NCI-H1105 treated with DMSO at 0.1 percent for 48 hours (cell line): ENCODE measurements at places on chromosomes 3 and 15.

GRCh38 chr3:172174513-172175253 lies 135.3 kb downstream of the FNDC3B start:
- no peak for DNase-seq

DNA sequence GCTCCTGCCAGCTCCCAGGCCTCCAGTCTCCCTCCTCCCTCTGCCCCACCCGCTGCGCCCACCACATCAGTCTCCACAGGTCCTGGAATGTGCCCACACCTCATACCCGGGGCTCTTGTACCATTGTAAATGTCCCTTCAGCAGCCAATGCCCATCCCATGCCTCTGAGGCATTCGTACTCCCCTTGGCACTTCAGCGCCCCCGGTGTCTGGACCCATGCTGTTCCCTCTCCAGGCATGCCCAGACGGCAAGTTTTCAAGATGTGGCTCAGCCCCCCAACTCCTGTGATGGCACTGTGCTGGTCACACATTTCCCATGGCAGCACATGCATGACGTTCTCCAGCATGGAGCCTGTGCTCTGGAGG lies 13.3 kb downstream of the PLXND1 start:
- DNase-seq = no peak

DNA sequence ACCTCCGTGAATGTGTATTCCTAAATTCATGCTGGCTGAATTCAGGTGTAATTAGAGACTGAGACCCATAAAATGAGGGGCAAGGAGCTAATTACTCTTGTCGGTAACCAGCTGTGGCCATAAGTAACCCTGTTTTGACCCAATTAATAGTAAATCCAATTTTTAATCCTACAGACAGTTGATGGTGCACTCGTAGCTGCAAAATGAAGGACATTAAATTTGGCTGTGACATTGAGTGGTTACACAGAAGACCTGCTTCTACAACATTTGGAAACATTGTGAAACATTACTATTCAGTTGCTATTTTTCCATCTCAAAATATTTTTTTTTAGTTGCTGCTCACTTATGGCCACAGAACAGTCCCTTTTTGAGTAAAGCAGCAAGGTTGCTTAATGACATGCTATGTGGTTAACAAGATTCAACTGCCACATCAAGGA lies 33.0 kb downstream of the MBNL1 start:
- peak; percentile 61 for DNase-seq

DNA sequence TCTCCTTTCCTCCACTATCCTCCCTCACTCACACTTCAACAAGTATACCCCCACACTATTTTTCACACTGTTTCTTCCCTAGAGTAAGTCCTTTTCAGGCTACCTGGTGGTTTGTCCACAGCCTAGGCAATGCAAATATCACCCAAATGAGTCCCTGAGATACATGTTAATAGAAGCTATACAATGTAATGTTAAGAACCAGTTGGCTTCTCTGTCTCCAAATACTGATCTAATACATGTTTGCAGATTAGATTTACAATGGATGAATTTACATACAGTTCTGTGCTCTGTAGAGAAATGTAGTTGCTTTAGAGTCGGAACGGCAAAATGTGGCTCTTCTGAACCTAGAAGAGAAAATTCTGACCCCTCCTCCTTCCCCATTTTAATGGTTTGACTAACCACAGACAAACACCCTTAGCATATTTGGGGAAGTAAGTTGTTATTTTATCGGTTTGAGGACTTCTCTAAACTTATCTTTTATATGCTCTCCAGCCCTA lies 63.6 kb upstream of the MBNL1 start:
- DNase-seq = no peak

DNA sequence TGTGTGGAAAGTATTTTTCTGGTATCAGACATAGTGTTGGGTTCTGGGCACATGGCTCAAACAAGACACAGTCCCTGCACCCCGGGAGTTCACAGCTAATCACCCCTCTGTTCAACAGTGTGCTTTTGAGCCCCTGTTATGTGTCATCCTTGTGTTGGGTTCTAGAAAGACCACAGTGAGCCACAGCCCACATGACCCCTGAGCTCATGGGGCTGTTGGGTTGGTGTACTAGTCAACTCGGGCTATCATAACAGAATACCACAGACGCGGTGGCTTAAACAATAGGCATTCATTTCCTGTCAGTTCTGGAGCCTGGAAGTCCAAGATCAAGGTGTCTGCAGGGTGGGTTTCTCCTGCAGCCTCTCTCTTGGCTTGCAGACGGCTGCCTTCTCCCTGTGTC lies 100.0 kb downstream of the DNAJB8 start:
- DNase-seq = no peak

- DNase-seq = no peak
These were observed 168.0 kb downstream of the SHOX2 start for GRCh38 chr3:157938154-157938779.

GRCh38 chr15:100889385-100890050 lies 9.9 kb downstream of the ALDH1A3 start:
- no peak for DNase-seq

GRCh38 chr3:63857311-63857710 lies 6.3 kb downstream of the THOC7 start:
- no peak for DNase-seq

DNA sequence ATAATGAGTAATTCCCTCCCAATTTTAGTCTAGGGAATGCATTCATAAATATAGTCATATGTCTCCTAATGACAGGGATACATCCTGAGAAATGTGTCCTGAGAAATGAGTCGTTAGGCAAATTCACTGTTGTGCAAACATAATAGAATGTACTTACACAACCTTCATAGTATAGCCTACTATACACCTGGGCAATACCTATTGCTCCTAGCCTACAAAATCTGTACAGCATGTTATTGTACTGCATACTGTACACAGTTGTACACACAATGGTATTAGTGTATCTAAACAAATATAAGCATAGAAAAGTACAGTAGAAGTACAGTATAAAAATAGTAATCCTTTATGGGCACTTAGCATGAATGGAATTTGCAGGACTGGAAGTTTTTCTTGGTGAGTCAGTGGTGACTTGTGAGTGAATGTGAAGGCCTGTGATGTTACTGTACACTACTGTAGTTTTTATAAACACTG lies 6.6 kb downstream of the DTWD1 start:
- DNase-seq = no peak

DNA sequence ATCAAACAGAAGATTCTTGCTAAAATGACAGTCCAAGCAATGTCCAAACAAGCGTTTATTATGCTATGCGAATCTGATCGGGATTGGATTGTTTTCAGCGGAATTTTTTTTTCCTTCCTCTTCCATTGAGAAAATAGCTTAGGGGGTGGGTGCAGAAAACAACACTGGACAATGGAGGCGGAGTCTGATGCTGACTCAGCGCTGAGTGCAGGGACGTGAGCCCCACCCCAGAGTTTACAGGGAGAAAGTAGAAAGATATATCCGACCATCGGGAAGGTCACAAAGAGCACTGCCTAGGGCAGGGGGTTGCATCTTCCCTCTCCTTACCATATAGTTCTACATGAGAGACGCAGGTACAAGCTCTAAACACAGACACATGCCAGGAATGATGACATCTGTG lies 117.0 kb downstream of the FOXP1 start:
- no peak for DNase-seq

DNA sequence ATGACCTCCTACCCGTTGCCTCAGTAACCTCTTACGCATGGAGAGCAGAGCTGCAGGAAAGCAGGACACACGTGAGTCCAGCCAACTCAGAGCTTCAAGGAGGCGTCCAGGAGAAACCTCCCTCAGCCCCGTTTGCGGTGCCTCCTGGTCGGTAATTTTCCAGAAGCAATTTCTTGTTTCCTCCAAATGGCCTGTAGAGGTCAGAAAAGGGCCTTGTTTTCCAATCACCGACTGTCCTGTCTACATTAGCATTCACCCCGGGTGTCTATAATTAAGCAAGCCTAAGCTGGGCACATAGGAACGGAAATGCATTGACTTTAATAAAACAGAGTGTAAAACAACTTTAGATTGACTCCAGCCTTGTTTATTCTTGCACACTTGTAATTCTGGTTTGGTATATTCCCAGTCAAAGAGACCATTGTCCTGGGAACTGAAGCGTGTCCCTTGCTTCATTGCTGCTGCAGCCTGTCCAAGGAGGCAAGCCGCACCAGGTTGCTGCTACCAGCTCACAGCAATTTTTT lies 836.2 kb downstream of the AGBL1 start:
- DNase-seq = peak; percentile 44

DNA sequence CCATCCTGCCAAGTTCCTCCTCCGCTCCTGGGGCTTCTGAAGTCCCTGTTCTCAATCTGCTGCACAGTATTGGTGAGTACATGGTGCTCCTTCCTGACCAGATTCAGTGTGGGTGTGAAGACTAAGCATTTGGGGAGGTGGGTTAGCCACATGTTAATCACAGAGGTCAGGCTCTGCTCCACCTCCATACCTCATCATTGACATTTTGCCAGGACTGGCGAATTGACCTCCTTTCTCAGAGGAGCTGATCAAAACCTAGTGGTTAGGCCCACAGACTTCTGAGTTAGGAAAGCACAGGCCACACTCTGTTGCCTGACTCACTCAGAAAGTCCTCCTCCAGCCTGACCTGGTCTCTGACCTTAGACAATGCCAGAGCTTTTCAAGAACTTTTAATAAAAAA lies 8.4 kb upstream of the RPS17 start:
- DNase-seq = no peak

DNA sequence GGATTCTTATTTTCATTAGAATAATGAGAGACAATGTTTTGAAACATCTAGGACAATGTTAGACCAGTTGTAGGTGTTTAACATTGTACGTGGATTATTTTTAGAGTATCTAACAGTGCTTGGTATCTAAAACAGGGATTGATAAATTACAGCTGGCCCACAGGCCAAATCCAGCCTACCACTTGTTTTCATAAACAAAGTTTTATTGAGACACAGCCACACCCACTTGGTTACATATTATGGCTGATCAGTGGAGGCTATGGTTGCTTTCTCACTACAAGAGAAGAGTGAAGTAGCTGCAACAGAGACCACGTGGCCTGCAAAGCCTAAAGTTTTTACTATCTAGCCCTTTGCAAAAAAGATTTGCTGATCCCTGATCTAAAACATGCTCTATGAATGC lies 223.1 kb upstream of the CTNNB1 start:
- DNase-seq = no peak

- peak; percentile 1 for DNase-seq
These were observed 237.8 kb upstream of the GADL1 start for GRCh38 chr3:31132132-31132769.
